CD4-positive, alpha-beta T cell (primary cell): ENCODE measurements at places on chromosomes 4 and X.

DNA sequence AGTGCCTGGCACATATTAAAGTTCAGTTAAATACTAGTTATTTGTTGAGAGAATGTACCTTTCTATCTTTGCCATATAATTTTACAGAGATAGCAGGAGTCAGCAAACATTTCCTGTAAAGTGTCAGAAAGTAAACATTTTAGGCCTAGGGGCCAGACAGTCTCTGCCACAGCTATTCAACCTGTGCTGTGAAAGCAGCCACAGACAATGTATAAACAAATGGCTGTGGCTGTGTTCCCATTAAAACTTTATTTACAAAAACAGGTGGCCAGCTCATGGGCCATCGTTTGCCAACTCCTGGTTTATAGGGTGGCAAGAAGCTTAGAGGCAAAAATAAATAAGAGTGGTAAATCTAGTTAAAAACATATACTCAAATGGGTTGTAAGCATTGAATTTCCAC, 34.0 kb upstream of the BRS3 start:
- no peak for DNase-seq

GRCh38 chr4:168797194-168797593, 212.9 kb downstream of the CBR4 start:
- DNase-seq = no peak

DNA sequence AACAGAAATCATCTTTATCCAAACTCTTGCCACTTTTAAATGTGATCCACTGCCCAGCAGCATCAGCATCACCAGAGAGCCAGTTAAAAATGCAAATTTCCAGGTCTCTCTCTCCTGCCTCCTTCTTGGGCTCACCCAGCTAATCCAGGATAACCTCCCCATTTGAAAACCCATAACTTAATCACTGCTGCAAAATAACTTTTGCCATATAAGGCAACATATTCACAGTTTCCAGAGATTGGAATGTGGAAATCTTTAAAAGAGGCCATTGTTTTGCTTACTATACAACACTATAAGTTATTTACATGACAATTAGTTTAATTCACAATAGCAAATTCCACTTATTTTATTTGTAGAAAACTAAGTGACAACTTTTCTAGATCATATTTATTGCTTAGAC, 4.8 kb upstream of the EXOSC9 start:
- no peak for DNase-seq

GRCh38 chr4:17876943-17877342, 66.2 kb downstream of the NCAPG start:
- no peak for DNase-seq

DNA sequence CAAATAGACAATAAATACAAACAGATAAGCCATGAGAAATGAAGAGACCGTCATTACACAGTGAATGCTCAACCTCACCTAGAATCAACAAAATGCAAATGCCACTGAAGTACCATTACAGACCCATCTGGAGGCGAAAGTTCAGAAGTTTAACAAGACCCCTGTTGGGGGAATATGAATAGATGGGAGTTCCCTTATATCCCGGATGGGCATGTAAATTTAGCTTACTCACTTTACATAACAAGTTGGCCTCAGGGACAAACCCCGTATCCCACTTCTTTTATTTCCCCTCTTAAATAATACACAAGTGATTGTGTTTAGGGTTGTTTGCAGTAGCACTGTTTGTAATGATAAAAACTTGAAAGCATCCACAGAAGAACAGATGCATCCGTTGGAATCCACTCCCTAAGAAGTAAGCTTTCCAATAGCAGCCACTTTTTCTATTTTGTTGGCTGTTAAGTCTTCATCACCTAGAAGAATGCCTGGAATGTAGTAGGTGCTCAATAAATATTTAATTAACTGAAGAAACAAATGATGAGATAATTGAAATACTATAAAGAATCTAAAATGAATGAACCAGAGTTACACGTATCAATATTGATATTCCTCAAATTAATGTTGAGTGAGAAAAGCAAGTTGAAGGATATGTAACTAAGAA, 1076.3 kb upstream of the TENM3 start:
- no peak for DNase-seq

- DNase-seq = no peak
Measured at GRCh38 chr4:40240040-40240653, 43.3 kb downstream of the RHOH start.

DNA sequence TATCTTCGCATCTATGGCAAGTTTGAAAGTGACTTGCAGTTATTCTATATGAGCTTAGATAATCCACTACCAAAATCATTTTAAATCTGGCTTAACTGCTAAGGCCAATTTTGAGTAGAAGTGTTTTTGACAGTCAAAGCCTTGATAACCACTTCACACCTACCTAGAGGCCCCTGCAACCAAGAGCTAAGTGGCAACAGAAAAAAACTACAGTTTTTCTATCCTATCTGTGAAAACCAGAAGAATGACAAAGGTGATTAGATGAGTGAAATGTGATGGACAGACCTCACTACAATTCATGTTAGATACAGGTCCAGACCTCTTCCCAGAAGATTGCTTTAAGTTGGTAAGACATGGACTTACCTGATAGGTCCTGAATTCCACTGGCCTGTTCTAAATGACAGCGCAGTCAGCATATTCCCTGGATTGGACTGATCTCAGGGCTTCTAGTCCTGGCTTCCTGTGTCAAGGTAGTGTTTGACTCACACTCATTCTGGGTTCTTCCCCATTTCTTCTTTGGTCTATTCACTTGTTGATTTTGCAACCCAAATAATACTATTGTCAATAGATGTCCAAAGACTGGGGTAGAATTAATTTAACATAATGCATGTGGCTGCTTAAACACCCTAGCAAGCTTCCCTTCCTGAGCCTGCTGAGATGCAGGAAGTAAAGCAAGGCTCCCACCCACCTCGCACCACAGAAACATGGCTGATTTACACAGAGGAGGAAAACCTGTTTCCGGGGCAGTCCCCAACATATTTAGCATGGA, 65.1 kb downstream of the PPP3CA start:
- DNase-seq = no peak

DNA sequence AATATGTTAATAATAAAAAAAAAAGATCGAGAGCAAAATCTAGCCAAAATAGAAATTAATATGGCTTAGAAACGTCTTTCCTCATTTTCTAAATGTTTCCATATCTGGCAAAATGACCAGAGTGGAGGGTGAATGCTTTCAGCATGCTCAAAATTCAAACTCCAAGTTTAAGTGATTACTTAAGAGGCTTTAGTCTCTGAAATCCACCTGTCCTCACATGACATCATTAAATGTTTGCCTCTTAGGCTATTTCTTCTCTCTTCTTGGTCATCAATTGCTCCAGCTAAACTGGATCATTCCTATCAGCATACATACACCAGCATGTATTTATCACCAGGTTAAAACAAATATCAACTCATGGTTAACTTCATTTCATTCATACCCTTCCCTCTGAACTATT, 54.5 kb upstream of the ATXN3L start:
- no peak for DNase-seq

- DNase-seq = no peak
Measured at GRCh38 chrX:41144873-41145272, 59.6 kb downstream of the USP9X start.

DNA sequence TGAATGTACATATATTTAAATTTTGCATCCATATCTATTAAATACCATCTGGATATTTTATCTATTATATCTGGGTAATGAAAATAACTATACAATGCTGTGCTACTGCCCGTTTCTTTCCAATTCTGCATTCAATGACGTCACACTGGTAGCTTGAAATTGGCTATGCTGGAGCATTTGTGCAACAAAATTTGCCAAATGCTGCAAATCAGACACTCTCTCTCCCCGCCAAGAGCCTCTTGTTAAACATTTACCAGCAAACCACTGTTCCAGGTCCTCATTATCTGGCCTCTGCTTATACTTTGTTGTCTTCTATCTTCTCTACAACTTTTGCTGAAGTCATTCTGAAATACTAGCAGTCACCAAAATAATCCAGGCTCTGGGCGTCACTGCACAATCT, 938.4 kb upstream of the FTHL17 start:
- DNase-seq = no peak

DNA sequence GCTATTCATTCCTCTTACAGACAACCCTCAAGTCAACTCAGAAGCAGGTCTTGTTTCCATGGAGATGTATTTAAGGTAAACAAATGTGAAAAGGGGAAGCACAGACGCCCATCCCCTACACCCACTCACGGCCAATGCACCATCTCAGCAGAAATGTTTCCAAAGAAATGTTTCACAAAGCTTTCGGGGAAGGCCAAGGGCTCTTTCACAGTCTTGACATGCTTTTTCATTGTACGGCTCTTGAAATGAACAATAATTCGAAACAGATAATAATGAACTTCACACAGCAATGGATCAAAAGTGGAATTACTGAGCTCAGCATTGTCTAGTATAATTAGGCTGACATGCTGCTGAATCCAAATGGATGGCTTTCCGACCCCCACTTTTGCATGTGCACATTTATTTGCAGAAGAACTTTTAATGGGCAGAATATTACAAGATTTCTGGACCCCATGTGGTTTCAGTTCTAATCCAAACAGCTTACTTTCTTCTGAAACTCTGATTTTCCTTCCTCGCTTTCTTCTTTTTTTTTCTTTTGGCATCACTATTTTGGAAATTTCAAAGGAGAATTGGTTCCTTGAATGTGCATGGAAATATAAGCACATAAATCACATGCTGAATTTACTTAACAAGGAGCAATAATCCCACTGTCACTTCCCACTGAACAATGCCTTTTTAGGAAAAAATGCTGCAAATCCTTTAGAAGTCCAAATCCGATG, 160.9 kb downstream of the SMIM20 start:
- no peak for DNase-seq

GRCh38 chr4:104330125-104330905, 164.4 kb downstream of the CXXC4 start:
- no peak for DNase-seq

- DNase-seq = no peak
Measured at GRCh38 chrX:65874765-65875164, 165.1 kb downstream of the VSIG4 start.

DNA sequence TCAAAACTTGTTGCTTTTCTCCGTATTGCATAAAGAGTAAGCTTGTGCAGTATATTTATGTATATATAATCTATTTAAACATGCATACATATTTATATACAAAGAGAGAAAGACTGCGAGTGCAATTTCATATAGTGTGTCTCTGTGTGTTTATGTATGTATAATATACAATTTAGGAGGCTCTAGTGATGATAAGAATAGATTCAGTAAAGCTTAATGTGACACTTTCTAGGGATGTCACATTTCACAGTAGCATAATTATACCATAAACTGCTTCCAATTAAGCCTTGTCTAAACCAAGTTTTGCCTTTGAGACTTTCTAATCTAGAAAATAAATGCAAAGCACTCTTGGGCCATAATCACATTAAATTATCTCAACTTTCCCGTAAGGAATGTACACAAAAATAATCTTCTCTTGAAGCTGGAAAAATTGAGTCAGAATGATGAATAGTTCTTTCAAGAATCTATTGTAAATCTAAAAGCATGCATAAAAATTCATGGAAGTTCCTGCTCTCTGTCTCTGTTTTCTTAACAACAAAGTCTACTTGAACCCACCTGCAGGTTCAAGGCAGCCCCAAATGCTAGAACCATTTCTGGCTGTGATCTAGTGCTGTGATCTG, 114.1 kb upstream of the NPY2R start:
- no peak for DNase-seq

DNA sequence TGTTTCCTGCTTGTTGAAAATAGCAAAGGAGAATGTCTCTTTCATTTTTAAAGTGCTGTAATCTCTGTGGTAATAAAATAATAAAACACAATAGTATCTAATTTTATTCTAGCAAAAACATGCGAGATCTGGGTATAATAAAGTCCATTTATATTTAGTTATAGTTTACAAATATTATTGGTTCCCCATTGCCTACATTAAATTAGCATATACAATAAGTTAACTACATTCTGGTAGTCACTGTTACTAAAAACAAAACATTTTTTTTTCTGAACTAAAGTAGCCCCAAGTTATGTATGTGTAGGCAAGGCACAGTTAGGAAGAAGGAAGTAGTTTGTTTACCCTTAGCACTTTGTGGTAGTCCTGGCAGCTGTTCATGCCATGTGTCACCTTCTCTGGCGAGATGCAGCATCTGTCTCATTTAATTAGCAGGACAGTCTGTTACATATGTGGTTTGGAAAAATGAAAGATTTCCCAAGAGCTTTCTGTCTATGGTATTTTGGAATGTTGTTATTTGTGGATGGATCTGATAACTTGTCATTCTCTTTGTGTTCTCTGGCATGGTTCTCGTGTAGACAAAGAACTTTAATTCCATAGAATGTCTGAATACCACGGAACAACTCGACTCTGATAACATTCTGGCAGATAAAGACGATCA, 231.3 kb upstream of the PITX2 start:
- no peak for DNase-seq

- DNase-seq = no peak
Measured at GRCh38 chrX:81779701-81780100, 577.8 kb downstream of the SH3BGRL start.

DNA sequence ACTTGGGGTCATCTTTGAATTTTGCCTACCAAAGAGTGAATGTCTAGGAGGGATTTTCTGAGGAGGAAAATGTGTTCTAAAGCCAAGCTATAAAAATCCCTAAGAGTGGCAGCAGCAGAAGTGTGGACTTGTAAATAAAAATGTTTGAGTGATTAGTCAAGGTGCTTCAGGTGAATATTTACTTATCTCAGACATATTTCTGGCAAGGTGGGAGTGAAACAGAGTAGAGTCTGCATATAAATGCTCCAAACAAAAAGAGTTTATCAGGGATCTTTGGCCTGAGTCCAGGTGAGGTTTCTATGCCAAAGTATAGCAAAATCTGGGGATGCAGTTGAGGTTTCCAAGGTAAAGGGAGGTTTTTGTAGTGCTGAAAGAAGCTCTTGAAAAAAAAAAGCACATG, 19.7 kb downstream of the CYSLTR1 start:
- no peak for DNase-seq

DNA sequence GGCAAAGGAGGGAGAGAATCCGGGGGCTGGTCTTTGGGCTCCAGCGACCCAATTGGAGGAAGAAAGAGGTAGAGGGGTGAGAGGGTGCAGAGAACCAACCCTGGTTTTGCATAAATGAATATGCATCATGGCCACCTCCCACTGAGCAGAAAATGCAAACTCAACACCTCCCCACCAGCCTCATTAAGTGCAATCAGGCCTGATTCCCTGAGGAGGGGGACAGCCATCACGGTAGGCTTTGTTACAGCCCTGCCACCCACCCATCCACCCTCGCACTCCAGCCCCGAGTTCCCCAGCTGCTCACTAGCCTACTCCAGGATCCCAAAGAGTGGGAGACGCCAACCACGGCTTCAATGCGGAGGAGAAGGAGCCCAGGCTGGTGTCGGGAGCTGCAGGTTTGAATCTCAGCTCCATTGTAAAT, 48.3 kb upstream of the MAN2B2 start:
- DNase-seq = no peak

GRCh38 chr4:109315818-109316217, 13.4 kb upstream of the COL25A1 start:
- DNase-seq = no peak

DNA sequence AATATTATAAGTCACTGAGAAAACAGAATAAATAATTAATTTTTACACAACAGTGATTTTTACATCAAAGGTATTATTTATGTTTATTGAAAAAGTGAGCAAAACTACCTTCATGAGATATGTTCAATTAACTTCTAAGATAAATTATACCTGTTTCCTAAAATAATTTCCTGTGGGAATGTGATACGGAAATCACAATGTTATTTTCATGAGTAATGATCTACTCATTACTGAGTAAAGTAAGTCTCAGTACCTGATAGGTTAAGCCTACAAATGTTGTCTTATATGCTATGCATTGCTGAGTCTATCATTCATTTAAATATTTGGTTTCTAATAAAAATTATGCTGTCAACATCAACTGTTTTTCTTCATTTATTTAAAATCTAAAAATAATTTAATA, 324.0 kb downstream of the STPG2 start:
- DNase-seq = no peak

GRCh38 chrX:99705701-99706100, 704.4 kb downstream of the PCDH19 start:
- no peak for DNase-seq
